Fibroblast of the aortic adventitia (primary cell): ENCODE measurements at places on chromosomes 1 and 21. TPM values are rescaled to one million over a fixed set of nuclear protein-coding genes. Genes with fewer than 3 reads are reported as not detected.

The PRMT2 gene
- 96.6 and 338 TPM in 2 replicates for total RNA-seq

The HSPB7 gene
- total RNA-seq, result 8.9 TPM in 1 of 2 replicates, not detected in the other

The DCST1 gene
- not detected in 2 replicates for total RNA-seq

The MYOC gene
- 0.36 and 3.8 TPM in 2 replicates for total RNA-seq

The NEK7 gene
- 119 and 187 TPM in 2 replicates for total RNA-seq

The FMO5 gene
- 1.8 and 3.3 TPM in 2 replicates for total RNA-seq

The LCE1E gene
- not detected in 2 replicates for total RNA-seq

The HNRNPR gene
- 83.4 and 182 TPM in 2 replicates for total RNA-seq

The PLA2G2A gene
- total RNA-seq, result 0.27 TPM in 1 of 2 replicates, not detected in the other

The OR14K1 gene
- total RNA-seq, result not detected in 2 replicates

The BLACAT1 gene
- 0.09 TPM in 1 of 2 replicates, not detected in the other for total RNA-seq

The PAQR6 gene
- 0.63 TPM in 1 of 2 replicates, not detected in the other for total RNA-seq

The DPT gene
- total RNA-seq, result 2.4 and 8.8 TPM in 2 replicates

The OR2T29 gene
- not detected in 2 replicates for total RNA-seq

The AMY1A gene
- total RNA-seq, result not detected in 2 replicates

The TEDDM1 gene
- total RNA-seq, result not detected in 2 replicates

The FABP3 gene
- 44.2 and 60.6 TPM in 2 replicates for total RNA-seq

The ARHGEF19 gene
- total RNA-seq, result 2.8 and 12.1 TPM in 2 replicates

The YIPF1 gene
- total RNA-seq, result 30.1 and 34.4 TPM in 2 replicates

The GSTM5 gene
- total RNA-seq, result 6.1 and 13.0 TPM in 2 replicates

The TLCD4 gene
- total RNA-seq, result 0.25 and 0.36 TPM in 2 replicates

The EIF4G3 gene
- total RNA-seq, result 58.6 and 80.6 TPM in 2 replicates

The PAPPA2 gene
- total RNA-seq, result 7.0 and 15.9 TPM in 2 replicates

The LRRC53 gene
- not detected in 2 replicates for total RNA-seq

The OR10J1 gene
- total RNA-seq, result not detected in 2 replicates

The DCST2 gene
- total RNA-seq, result 0.09 TPM in 1 of 2 replicates, not detected in the other

The ATP6V1G3 gene
- total RNA-seq, result not detected in 2 replicates

The PRSS38 gene
- not detected in 2 replicates for total RNA-seq

The OPRD1 gene
- total RNA-seq, result not detected in 2 replicates

The FMO2 gene
- 0.45 and 7.4 TPM in 2 replicates for total RNA-seq

The HSD3B2 gene
- total RNA-seq, result not detected in 2 replicates

The KCNE2 gene
- total RNA-seq, result not detected in 2 replicates

The KRTAP12-2 gene
- not detected in 2 replicates for total RNA-seq

The ZBTB18 gene
- total RNA-seq, result 2.9 and 11.1 TPM in 2 replicates

The OLFML2B gene
- total RNA-seq, result 12.0 and 14.5 TPM in 2 replicates

The SPRR3 gene
- not detected in 2 replicates for total RNA-seq

The PLEKHN1 gene
- 0.54 TPM in 1 of 2 replicates, not detected in the other for total RNA-seq

The CROCC gene
- total RNA-seq, result 8.9 and 68.8 TPM in 2 replicates

The CLCA1 gene
- total RNA-seq, result not detected in 2 replicates

The ANXA9 gene
- 0.09 and 0.49 TPM in 2 replicates for total RNA-seq

The SIK1 gene
- 4.4 TPM in 1 of 2 replicates, not detected in the other for total RNA-seq

The PPIE gene
- 28.4 and 39.6 TPM in 2 replicates for total RNA-seq

The KPRP gene
- total RNA-seq, result not detected in 2 replicates
